ENCODE measurements at places on chromosomes 4 and X.

DNA sequence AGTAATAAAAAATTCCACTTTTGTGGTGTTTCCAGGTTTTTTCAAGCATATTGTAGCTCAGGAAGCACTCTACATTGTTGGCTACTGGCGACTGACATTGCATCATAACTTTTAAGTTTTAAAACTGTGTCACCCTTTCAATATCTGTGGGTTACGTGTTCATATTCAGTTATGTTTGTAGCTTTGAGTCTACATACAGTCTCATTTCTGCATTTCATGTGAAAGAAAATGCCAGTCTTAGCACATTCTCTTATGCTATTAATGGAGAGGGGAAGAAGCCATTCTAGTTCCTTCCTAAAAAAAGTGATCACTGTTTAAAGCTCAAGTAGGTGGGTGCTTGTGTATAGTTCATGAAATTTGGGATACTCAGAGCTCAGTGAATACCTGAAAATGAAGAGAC, 38.1 kb downstream of the DIAPH2 start:
- no peak for DNase-seq

GRCh38 chr4:36206012-36206411, 38.3 kb downstream of the ARAP2 start:
- no peak for DNase-seq

DNA sequence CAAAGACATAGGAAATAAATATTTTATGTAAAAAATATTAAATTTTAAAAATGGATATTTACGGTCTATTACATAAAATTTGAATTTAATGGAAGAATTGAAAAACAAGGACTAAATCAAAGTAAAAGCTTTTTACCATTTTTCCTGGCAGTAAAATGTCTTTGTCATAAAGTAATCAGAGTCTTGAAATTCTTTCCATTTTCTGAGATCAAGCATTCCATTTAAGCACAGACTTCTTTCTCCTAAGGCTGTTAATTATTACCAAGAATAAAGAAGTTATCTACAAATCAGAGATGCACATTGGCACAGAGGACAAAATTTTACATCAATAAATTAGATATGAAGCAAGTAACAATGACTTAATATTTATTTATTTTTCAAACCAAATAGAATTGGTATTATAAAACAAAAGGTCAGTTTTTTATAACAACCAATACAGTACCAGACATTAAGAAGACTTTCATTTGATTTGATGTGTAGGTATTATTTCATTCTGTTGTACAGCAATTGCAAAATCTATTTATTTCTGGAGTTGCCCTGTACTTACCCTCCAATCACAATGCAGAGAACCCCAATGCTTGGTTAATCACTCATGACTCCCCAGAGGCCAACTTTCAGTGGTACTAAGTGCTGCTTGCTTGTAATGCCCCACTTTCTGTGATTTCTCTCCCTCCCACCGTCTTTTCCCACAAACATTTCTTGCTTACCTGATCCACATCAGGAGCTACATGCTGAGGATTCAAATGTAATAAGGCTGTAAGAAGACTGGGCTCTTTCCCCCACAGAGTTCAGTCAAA, 254.6 kb downstream of the GASK1B start:
- no peak for DNase-seq

DNA sequence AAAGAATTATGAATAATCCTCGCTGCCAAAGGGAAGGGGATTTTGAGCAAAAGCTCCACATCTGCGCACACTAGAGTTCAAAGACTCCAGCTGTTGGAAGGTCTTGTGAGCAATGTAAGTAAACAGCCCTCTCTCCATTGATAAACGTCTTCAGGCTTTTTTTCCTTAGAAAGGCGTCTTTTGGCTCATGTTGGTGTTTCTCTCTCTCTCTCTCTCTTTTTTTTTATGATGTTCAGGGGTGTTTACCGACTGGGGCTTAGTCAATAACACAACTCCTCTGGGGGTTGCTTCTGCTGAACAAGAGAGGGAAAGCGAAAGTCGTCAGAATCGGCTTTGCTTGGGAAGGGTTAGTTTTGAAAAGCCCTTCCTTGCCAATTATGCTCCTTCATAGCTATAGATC, 53.2 kb upstream of the C1QTNF7 start:
- peak; percentile 40 for DNase-seq

DNA sequence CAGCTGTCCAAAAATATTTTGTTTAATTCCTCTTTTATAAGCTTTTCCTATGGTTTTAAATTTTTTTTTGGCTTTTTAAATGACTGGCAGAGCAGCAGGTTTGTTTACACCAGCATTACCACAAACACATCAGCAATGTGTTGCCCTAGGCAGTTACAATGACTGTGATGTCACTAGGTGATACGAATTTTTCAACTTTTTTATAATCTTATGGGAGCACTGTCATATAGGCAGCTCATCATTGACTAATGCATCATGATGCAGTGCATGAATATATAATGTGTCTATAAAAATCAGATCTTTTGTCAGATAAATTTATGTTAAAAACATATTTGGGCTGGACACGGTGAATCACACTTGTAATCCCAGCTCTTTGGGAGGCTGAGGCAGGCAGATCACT, 231.6 kb upstream of the SLIT2 start:
- DNase-seq: no peak

DNA sequence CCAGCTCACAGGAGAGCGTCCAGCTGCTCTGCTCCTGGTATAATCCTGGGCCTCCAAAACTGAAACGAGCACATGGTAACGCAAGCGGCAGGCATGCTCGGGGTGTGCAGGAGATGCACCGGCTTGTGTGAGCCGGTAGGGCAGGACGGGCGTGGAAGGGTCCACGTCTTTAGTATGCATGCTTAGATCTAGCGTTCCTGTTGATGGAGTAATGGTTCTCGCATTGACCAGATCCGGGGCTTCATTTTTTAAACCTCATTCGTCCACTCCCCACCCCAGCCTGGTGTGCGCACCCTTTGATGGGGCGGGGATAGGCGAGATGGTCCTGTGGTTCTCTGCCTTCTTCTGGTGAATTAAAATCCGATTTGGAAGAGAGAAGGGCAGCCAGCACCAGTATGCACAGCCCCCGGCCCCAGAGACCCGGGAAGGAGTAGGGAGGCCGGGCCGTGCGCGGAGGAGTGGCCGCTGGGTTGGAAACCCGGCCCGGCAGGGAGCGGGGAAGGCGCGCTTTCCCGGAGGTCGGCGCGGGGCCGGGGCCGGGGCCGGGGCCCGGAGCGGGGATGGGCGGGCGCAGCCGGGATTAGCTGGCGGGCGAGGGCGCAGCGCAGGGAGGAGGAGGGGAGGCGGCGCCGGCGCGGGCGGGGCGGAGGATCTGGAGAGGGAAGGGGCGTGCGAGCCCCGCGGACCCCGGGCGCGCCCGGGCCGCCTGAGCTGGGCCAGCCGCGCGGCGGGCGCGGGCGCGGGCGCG, 39.9 kb downstream of the FAM149A start:
- DNase-seq: peak; percentile 47

DNA sequence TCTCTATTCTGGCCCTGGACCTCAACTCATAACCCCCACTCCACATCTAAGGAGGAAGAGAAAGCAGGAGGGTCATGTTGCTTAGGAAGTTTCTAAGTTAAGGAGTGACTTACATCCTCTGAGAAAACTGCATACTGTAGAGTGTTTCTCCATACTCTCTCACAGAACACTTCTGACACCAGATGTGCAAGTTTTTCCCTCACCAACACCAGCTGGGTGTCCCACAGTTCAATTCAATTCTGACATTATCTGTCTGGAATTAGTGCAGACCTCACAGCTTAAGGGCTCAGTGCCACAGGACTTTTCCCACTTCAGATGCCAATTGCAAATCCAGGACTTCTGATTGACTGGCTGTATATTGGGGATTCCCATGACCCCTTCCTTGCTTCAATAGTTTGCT, 89.0 kb upstream of the SFRP2 start:
- no peak for DNase-seq

DNA sequence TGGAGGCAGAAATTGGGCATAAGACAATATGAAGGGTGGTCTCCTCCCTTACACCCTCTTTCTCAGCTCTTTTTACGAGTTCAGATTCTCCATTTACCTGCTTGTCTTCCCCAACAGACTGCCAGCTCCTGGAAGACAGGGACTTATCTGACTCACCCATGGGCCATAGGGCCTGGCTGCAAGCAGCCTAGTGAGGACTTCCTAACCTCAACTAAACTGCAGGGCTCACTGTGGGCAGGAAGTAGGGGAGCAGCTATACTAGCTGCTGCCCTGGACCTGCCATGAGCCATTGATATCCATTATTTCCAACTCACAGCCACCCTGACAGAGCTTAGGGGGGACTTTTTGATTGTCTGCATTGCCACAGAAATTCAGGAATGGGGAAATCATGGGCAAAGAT, 11.5 kb upstream of the ZNF718 start:
- no peak for DNase-seq

DNA sequence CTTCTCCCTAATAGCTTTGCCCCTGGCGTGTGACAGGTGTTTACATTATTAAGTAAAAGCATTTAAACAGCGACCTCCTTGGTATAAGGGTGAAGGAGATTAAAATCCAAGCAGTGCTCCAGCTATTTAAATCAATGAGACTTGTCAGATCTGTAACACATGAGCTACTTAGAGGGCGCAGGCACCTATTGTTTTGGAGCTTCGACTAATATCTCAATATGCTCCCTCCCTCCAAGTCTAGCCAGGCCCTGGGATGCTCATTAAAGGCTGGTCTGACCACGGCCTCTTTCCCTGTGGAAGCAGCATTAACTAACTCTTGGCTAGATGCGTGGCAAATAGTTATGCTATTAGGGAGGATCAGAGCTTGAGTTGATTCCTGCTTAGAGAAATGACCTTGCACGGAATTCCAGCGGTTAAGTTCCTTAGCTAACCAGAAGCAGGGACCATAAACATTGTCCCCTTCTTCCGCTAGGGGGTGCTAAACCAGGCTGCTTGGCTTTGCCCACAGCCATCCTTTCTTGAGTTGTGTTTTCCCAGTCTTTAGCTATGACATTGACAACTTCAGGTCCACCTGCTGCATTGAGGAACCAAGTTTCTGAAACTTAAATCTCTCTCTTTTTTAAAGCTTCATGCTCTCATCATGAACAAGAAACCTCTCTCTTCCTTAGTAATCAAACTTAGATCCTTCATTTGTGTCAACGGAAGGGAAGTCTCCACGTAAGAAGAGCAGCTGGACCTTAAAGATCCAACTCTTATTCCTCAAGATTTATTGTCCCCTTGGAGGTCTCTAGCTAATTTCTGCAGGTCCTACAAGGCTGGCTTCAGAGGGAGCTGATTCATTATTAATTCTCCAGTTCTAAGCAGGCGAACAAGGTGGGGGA, 80.7 kb upstream of the IGFBP7 start:
- peak; percentile 28 for DNase-seq

- no peak for DNase-seq
Observed at GRCh38 chrX:55638933-55639332, 15.7 kb downstream of the FOXR2 start.

GRCh38 chrX:133542476-133542875, 127.2 kb upstream of the GPC4 start:
- no peak for DNase-seq

GRCh38 chrX:40759374-40759773, 24.0 kb upstream of the MED14 start:
- DNase-seq: no peak

DNA sequence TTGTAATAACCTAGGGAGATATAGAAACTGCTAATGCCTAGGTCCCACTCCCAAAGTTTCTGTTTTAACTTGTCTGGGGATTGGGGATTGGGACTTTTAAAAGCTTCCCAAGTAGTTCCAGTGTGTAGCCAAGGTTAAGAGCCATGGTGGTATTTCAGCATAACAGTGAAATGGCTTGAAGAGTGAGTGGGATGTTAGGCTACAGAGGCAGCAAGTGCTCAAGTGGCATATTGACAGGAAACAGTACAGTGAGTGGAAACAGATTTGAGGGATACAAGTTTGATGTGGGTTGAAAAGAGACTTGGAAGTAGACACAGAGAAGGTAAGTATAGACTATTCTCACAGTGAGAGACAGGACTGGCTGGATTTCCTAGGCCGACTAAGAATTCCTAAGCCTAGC, 217.6 kb upstream of the CNKSR2 start:
- no peak for DNase-seq

- DNase-seq: peak; percentile 8
Observed at GRCh38 chr4:75895744-75896314, 6.4 kb downstream of the PPEF2 start.

GRCh38 chrX:1442016-1442665, 10.6 kb downstream of the ASMTL start:
- no peak for DNase-seq

DNA sequence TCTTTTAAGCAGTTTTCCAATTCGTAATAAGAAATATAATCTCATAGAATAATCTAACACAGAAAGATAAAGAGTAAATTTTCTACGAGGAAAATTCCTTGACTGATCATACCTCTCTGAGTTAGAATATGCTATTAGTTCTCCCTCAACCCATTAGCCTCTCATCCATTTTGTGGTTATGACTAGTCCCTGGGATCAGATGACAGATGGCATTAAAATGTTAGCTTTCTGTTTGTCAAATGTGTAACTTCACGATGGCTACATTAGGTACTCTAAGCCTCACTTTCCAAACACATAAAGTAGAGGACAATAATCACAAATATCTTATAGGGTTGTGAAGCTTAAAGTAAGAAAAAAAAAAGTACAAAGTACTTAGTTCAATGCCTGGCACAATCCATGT, 112.2 kb downstream of the ZAR1 start:
- DNase-seq: peak; percentile 68
